ENCODE measurements at places on chromosomes 6 and 20.

GRCh38 chr6:147699637-147700036, 191.1 kb downstream of the SAMD5 start:
- no peak for DNase-seq

- DNase-seq: no peak
These were observed 10.0 kb downstream of the AFDN start for GRCh38 chr6:167836721-167837120.

DNA sequence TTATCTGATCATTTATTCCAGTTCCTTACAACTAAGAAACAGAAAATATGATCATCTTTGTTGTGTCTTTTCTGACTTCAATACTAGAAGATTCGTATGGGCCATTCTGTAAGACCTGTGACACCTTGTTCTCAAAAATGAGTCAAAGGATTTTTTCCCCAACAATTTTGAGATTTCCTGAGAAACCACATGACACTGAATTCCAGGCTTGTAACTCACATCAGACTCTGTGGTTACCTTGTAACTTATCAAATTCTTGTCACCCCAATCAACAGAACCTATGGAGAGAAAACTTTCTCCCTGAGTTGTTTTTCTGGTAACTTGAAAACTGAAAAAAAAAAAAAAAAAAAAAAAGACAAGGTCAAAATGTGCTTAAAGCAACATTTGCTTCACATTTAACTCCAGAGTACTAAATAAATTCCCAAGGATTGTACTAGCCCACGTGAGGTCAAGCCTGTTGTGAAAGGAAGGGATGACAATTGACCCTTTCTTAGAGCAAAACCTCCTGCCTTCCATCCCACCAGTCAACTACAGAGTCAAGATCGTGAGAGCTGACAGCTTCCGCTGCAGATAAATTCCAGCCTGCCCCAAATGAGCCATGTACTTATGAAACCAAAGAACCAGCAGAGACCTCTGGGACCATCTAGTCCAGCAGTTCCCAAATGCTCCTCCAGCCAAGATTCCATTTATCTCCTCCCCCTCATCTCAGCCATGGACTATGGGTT, 140.3 kb downstream of the TBX18 start:
- DNase-seq: no peak

DNA sequence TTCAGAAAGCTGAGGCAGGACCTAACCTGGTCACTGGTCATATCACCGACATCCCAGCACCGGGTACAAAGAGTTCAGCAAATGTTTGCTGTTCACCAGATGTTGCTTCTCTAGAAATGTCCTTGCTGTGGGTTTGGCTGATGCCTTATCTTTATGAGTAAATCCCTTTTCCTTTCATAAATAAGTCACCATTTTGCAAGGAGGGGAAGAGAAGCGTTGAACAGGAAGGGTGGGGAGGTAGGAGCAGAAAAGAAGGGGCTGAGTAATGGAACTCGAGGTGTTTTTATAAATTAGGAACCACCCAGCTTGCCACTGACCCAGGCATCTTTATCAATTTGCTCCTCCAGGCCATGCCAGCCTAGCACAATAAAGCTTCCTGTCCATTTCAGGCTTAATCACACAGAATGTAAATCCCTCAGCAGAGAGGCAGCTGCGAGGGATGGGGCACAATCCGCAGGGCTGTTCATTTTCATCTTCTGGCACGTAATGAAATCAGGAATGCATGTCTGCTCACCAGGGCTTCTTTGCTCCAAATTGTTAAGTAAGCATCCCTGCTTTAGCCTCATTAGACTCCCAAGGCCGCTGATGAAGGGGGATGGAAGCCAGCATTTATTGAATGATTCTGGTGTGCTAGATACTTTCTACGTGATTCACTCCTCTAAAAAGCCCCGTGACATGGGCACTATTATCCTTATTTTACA, 371.9 kb upstream of the CHD6 start:
- DNase-seq: no peak

DNA sequence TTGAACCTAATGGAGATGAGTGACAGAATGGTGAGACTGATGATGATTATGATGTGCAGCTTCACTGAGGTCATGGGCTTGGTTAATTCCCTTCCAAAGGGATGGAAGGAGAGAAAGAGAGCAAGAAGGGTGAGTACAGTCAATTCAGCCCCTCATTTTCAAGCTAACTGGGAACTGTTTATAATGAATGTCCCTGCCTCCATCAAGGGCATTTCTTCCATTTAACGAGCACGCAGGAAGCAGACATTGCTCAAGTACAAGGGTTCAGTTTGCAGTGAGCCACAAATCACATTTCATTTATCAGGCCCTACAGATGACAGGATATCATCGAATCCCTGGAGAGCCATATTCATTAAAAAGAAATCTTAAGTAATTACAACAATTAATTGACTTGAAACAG, 158.3 kb upstream of the EEF1E1 start:
- DNase-seq: no peak
